Temporal lobe (tissue), 4 donors: ENCODE measurements at places on chromosomes 3 and 15. TPM values are rescaled to one million over a fixed set of nuclear protein-coding genes. Genes with fewer than 3 reads are reported as not detected.

Gene SRGAP3
- total RNA-seq, result 74.3 TPM

Gene SLTM
- total RNA-seq, result 88.5 TPM

Gene MYRIP
- 8.6 TPM for total RNA-seq

Gene UBAP1L
- 2.0 TPM for total RNA-seq

Gene GCSAM
- total RNA-seq, result not detected
